ENCODE measurements at places on chromosomes 2 and 18.
A peak's percentile ranks its signal among the peaks of the same experiment; 100 is the strongest.

DNA sequence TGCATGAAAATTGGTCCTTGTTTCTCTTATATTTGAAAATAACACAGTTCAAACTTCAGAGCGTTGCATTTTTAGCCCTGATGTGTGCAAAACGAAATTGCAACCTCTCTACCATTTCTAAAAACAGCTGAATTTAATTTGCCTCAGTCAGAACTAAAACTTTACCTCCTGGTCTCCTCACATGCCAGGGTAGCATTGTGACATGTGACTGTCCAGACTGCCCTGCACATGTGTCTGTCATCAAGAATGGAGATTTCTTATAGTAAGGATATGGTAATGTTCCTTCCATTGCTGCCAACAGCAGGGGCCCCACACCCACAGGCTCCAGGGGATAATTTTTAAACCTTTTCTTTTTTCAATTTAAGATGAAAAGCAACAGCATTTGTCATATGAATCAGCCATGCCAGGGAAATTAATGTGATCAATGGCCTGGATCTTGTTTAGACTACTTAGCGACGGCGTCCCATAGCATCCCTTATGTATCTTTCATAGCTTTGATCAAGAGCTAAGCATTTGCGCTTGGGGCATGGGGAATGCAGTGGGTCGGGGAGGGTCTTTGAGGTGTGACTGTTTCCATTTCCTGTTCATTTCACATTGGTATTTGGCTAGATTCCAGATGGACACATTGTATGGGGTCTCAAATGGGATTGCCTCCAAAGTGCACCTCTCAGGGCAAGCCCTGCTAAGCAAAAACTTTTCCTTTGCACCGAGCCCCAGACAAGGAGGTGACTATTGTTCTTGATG lies 92.4 kb upstream of the RASGRP3 start:
- DNase-seq = no peak

GRCh38 chr2:205850132-205850531 lies 167.8 kb downstream of the NRP2 start:
- no peak for DNase-seq

GRCh38 chr2:72745679-72746368 lies 80.0 kb downstream of the EXOC6B start:
- no peak for DNase-seq

DNA sequence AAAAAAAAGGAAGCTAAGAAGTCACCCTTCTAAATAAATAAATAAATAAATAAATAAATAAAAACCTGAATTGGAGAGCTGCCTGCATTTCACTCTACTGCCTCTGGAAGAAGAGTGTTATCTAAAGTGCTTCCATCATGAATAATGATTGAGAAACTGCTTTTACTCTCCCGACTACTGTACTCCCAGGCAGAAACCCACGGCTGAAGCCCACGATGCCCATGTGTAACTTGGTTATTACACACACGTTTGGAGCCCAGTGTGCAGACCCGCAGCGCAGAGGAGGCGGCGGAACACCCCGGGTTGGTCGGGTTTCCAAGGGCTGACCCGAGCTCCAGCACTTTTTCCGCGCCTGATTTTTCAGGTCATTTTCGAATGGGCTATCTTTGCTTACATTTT lies 697 bp upstream of the SPATS2L start:
- peak; percentile 41 for DNase-seq

DNA sequence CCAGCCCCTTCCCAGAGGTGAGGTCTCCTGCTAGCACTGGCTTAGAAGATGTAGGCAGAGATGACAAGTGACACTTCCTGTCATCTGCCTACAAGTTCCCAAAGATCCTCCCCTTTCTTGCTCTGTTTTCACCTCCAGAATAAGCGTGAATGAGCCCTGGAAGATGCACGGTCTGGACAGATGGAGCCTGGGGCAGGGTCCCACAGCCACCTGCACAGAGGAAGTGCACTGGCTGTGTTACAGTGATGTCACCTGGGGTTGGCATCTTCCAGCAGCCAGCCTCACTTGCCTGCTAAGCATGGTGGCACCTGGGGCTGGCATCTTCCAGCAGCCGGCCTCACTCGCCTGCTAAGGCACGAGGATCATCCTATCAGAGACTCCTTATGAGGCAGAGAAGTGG lies 32.3 kb downstream of the TMEM18 start:
- DNase-seq = peak; percentile 5
